Activated CD4-positive, CD25-positive, alpha-beta regulatory T cell treated with anti-CD3 and anti-CD28 coated beads, Interleukin-2, amount 50 U/mL, for 72 hours (primary cell): ENCODE measurements at places on chromosomes 7 and 10.

DNA sequence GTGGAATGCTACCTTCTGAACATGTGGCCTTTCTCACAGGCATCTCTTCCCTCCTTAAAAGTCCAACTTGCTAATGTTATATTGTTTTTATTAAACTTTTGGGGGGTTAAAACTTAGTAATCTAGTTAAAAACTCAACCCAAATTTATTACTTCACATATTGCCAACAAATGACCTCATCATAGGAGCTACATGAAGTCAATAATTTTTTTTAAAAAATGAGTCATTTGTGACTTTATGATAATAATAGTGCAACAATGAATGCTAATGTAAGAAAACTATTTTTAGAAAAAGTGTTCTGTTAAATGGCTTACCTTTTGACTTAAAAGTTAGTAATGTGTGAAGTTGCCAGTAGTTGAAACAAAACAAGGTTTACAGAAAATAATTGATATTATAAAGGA lies 325.9 kb upstream of the FZD1 start:
- DNase-seq, result no peak

DNA sequence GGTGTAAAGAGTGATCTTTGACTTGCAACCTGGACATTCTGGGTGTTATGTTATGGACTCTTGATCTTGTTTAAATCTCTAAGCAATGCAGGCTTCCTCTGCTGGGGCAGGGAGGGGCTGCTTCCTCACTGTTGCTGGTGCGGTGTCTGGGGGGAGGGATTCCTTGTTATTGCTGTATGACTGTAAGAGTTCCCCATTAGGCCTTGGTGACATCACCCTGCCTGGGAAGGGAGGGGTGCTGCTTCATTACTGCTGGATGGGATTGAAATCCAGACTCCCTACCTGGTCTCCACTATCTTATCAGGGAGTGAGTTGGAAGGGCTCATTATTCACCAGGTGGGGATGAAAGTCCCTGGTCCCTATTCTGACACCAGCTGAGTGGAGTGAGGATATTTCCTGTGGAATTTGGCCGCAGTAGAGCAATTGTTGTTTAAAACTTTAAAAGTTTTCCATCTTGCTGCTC lies 8.8 kb downstream of the OGDH start:
- DNase-seq, result no peak

- no peak for DNase-seq
These were observed 25.9 kb downstream of the GRK5 start for GRCh38 chr10:119233123-119233820.

DNA sequence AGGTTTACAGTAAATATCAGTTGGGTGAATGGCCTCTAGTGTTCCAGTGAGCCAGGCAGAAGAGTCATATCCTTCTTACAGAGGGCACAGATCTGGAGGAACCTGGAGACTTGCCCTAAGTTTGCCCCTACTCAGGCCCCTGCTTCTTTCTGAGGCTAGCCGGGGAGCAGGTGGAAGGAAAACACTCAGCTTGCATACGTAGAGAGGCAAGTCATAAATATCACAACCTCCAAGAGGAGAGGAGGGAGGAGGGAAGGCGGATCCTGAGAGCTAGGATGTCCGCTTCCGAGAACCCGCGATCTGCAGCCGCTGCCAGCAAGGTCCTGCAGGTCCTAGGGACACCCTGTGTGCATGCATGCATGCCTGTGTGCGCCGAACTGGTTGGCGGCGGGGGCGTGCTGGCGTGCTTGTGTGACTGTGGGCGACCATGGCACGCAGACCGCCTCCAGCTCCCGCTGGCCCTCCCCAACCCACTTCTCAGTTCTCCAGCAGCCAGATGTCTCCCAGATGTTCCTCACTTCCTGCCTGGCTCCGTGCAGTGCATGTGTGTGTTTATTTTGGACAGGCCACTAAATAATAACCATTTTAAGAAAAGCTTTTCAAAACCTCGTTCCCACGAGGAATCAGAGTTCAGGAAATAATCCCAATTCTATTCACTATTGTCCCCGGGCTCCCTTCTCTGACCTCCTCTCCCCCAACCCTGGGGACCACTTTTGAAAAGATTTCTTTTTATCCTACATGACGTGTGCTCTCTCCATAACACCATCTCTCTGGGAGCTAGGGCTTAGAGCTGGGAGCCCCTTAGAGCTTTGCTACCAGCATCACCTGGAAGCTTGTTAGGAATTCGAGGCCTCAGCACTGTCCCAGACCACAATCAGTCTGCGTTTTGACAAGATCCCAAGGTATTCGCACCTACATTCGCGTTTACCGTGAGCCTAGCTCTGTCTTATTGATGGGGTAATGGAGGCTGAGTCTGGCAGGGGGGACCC lies 32.4 kb downstream of the UNC5B start:
- DNase-seq, result no peak

- DNase-seq, result peak; percentile 22
These were observed 22.7 kb downstream of the RAMP3 start for GRCh38 chr7:45180084-45180986.

DNA sequence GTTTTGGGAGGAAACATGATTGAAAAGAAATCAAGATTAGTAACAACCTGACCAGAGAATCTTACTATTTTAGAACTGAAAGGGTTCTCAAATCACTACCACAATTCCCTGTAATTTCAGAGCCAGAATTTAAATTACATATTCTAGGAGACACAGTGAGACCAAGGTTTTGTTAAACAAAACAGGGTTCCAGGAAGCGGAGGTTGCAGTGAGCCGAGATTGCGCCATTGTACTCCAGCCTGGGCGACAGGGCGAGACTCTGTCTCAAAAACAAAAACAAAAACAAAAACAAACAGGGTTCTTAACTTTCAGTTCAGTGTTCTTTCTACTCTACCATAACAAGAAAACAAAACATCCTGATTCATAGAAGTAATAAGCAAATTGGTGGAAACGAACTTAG lies 57.6 kb downstream of the SNX13 start:
- no peak for DNase-seq

DNA sequence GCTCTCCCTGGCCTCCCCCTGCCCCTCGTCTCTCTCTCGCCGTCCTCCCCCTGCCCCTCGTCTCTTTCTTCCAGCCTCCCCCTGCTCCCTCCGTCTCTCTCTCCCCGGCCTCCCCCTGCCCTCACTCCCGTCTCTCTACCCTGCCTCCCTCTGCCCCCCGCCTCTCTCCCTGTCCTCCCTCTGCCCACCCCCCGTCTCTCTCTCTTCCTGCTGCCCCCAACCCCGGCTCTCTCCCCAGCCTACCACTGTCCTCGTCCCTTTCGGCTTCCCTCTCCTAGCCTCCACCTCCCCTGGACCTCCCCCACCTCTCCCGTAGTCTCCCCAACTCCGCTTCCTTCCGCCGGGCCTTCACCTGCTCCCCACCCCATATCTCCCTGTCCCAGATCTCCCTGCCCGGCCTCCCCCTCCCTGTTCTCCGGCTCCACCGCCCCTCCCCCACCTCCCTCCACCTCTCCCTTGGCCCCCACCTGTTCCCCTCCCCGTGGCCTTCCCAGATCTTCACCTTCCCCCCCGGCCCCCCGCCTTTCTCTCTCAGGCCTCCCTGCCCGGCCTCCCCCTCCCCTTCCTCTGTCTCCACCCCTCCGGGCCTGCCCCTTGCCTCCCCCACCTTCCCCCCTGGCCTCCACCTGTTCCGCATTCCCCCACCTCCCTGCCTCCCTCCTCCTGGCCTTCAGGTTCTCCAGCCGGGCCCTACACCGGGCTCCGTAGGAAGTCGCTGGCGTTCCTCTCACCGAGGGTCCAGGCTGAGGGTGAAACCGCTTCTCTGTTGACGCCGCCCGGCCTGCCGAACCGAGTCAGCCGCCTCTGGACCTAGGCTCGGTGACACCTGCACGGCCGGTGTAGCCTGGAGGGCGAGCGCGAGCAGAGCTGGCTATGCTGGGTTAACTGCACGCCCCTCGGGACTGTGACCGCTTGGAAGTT lies 1.2 kb downstream of the GET4 start:
- DNase-seq, result no peak

GRCh38 chr7:121103579-121103978 lies 115.1 kb downstream of the CPED1 start:
- DNase-seq, result no peak

- no peak for DNase-seq
These were observed 21.1 kb downstream of the ZNF775 start for GRCh38 chr7:150400008-150400787.

DNA sequence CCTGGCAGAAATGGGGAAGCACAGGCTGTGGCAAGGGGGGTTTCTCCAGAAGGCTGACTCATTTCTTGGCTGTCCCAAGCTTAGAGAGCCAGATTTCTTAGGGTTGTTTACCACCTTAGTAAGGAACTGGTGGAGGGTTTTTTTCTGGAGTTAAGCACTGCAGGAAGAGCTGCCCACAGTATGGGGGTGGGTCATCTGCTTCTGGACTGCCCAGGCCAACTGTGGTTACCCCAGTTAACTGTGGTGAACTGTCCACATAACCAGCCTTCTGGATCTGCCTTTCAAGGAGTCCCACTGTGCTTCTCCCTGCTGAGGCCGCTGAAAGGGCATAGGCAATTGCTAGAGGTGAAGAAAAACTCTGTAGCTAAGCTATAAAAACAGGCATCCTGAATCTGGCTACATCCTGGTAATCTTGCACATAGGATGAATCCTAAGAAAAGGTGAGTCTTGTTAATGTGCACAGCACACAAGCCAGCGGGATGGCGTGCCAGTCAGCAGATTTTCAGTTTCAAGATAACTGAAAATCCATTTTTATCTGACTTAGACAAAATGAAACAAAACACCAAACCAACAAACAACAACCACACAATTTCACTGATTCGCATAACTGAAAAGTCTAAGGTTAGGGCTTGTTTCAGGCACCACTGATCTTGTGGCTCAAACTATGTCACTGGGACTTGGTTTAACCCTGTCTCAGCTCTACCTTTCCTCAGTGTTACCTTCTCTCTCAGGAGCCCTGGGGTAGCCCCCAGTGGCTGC lies 21.6 kb upstream of the TSPAN33 start:
- no peak for DNase-seq

GRCh38 chr7:77247206-77247850 lies 47.7 kb upstream of the FGL2 start:
- DNase-seq, result peak; percentile 86

DNA sequence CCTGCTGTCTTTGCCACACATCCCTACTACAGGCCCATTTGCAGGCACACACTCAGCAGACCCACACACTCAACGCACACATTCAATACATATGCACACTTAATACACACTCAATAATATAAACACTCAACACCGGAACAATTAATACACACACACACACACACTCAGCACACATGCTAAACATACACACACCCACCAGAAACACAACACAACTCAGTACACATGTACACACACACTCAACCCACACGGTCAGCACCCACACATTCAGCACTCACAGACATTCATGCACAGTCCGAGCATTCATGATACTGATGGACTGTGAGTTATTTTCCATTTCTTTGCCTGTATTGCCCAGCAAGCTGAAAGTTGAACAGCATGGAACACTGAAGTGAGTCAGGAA lies 35.4 kb upstream of the SMNDC1 start:
- no peak for DNase-seq

- DNase-seq, result no peak
These were observed 25.6 kb downstream of the IRF5 start for GRCh38 chr7:128963327-128963757.

- no peak for DNase-seq
These were observed 1.5 kb upstream of the NRP1 start for GRCh38 chr10:33335801-33336581.

DNA sequence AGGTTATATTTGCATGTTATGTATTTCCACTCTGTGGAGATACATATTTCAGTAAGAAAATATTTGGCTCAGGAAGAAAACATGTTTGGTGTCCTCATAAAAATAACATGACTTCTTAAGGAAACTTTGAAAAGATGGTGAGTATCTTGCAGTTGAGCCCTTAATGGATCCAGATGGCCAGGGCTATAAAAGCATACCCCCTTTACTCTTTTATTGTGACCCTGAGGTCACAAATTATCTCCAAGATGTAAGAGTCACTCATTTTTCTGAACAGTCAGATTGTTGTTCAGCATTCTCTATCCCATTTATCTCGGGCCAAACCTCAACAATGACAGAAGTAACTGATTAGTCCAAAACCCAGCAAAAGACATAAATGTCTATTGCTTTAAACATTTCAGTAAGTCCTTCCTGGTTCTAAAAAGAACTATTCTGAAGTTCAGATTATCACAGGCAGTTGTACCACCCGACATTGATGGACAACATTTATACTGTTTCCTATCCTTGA lies 539.4 kb downstream of the PARD3 start:
- DNase-seq, result no peak

GRCh38 chr7:42753367-42753766 lies 158.5 kb downstream of the C7orf25 start:
- no peak for DNase-seq

DNA sequence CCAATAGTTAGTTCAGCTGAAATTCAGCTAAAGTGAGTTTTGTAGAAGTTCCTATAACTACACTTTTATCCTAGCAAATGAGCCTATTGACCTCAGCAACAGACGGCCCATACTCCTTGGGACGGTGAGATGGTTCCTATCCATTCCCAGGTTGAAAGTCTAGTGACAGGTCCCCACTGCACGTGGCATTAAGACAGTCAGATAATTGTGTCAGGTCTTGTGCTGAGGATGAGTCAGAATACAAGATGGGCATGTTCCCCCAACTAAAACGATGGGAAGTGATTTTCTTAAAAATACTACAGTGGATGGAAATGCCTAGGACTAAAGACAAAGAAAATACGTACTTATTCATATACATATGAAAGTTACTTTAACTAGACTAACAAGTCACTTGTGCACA lies 2.1 kb downstream of the CAV1 start:
- DNase-seq, result no peak

GRCh38 chr7:99129001-99129400 lies 14.9 kb downstream of the SMURF1 start:
- no peak for DNase-seq

DNA sequence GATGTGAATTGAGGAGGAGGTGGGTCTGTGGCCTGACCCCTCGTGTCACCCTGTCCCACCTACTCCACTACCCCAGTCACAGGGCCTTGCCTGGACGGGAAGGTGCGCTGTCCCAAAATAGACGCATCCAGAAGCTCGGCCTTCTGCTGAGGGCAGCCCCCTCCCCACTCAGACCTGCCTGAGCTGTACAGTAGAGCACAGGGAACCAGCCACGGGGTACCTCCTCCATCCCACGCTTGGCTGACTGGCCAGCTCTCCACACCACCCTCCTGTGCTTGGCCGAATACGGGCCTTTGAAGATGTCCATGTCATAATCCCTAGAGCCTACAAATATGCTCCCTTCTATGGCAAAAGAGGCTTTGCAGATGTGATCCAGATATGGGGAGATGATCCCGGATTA lies 88.3 kb downstream of the CHST15 start:
- DNase-seq, result no peak
